ENCODE measurements at places on chromosomes 1 and 21. TPM values are rescaled to one million over a fixed set of nuclear protein-coding genes. Genes with fewer than 3 reads are reported as not detected.

DNA sequence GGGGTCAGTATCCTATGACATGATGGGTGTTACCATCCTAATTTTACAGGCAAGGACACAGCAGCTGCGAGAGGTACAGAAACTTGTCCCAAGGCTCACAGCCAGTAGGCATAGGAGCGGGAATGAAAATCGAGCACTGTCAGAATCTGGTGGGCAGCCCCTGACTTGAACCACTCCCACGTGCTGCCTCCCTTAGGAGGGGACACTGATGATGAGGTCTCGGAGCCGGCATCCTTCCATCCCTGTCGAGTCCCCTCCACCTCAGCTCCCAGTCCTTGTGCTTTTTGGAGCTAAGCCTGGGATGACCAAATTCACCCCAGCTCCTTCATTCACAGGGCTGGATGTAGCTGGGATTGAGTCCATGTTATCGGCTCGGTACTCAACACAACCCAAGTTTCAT is 49.0 kb downstream of the B3GALT5 start:
- DNase-seq: no peak

- DNase-seq: no peak
These were observed 217.1 kb downstream of the NFIA start for GRCh38 chr1:61299463-61299862.

Gene KCNT2
- 8.4 TPM for total RNA-seq

Gene TTC24
- not detected for total RNA-seq

Gene MMEL1
- 0.59 TPM for total RNA-seq

Gene C2CD4D
- 0.86 TPM for total RNA-seq

Gene FCRL6
- total RNA-seq: not detected

All from H9 (cell line).